ENCODE measurements at places on chromosomes 1 and 21.

DNA sequence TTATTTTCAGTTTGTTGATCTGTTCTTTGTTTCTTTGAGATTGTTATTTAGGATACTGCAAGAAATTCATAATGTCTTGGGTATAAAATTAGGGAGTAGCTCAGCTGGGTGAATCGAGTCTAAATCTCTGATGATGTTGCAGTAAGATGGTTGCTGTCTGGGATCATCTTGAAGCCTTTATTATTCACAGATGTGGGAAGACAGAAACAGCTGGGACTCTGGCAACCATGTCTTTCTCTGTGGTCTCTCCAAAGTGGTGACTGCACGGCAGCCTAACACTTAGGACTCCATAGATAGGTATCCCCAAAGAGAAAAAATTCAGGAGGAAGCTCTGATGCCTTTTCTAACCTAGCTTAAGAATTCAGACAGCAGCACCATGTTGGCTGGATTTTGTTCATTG, 52.7 kb downstream of the RAP1A start:
- no peak for DNase-seq

DNA sequence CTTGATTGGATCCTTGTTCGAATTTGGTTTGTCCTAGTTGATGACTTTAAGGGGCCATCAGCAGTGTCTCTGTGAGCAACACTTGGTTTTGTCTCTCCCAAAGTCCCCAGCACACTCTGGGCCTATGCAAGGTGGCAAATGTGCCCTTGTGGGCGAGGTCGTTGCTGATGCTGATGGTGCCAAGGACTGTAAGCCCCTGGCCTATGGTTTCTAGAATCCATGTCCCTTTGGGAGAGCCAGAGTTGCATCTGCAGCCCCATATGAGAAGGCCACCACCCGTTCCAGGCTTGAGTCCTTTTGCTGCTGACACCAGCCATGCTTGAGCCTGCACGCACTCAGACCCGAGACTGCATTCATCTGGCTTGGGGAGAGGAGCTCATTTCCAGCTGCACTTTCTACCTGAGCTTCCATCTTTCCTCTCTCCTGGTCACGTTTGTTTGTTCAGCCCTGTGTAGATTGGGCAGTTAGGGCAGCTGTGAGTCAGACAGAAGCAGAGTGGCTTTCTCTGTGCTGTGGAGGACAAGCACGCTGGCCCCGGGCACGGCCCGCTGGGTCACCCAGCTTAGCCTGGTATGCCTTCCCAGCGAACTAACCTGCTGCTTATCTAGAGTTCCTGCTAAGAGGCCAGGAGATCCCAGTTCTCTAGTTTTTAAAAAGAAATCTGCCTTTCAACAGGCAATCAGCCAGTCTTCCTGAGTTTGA, 52.1 kb upstream of the CSF3R start:
- DNase-seq, result no peak

GRCh38 chr1:165312591-165312990, 43.9 kb downstream of the LMX1A start:
- no peak for DNase-seq

- no peak for DNase-seq
These were observed 123.8 kb upstream of the LMO4 start for GRCh38 chr1:87204921-87205320.

DNA sequence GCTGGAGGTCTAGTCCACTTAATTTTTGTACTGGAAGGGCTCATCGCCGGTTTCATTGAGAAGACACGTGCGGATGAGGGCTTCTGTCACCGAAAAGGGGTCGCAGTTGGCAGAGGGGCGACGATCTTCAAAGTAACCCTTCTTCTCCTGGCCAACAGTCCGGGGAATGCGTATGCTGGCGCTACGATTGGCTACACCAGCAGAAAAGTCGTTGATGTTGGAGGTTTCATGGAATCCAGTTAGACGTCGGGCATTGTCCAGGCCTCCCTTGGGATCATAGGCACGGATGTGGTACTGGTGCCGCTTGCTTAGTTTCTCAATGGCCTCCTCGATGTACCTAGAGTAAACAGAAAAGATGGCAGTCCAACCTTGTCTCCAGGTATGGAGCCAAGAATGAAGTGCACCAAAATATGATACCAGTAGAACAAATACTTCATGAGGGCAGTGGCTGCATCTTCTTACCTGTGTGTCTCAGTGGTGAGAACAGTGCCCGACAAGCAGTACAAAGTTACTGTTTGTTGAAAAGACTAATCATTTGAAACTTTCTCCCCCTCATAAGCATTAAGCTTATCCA, 7.1 kb downstream of the GLUL start:
- DNase-seq, result no peak

GRCh38 chr1:71307451-71307850, 226.6 kb upstream of the ZRANB2 start:
- DNase-seq, result no peak

GRCh38 chr1:53766831-53767405, 28.0 kb upstream of the GLIS1 start:
- DNase-seq, result no peak

- DNase-seq, result peak; percentile 79
These were observed at the start of gene LYPLAL1 for GRCh38 chr1:219173758-219174459. Gene LYPLAL1 (plus strand): TSS chr1:219173878. CDS start chr1:219173891, 13 bp downstream.

DNA sequence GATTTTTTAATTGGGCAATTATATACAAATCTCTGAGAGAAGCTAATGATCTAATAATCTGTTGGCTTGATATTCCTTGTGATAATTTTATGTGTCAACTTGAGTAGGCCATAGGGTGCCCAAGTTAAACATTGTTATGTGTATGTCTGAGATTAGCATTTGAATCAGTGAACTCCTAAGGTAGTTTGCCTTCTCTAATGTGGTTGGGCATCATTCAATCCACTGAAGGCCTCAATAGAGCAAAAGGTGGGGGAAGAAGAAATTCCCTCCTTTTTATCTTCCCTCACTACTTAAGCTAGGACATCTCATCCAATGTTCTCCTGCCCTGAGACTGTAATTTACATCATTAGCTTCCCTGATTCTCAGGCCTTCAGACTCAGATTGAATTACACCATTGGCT, 394.5 kb downstream of the LMO4 start:
- DNase-seq, result no peak

DNA sequence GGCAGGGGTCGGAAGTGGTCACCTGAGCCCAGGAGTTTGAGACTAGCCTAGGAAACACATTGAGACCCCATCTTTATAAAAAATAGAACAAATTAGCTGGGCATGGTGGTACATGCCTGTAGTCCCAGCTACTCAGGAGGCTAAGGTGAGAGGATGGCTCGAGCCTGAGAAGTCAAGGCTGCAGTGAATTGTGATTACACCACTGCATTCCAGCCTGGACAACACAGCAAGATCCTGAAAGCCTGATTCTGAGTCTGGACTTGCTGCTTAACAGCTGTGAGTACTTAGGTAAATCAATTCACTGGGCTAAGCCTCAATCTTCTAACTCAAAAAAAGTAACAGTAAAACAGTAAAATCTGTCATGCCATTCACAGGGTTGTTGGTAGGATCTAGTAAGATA, 4.9 kb downstream of the TRAPPC3 start:
- no peak for DNase-seq

- no peak for DNase-seq
These were observed 12.0 kb downstream of the HMGB4 start for GRCh38 chr1:33875862-33876261.

DNA sequence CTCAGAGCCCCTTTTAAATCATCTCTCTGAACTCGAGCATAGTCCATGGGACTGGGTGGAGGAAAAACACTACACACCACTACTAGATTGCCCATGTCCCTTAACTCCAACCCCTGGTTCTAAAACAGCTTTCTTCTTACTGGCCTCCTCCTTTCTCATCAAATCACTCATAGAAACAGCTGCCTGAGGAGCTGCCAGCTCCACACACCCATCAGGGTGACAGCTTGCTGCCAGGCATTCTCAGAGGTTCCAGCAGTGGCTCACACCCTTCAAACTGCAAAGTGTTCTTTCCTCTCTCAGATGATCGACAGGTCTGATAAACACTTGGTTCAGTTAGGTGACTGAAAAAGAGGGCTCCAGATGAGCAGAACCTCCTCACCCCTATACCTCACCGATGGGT, 543.0 kb upstream of the PLXNA2 start:
- DNase-seq, result no peak

DNA sequence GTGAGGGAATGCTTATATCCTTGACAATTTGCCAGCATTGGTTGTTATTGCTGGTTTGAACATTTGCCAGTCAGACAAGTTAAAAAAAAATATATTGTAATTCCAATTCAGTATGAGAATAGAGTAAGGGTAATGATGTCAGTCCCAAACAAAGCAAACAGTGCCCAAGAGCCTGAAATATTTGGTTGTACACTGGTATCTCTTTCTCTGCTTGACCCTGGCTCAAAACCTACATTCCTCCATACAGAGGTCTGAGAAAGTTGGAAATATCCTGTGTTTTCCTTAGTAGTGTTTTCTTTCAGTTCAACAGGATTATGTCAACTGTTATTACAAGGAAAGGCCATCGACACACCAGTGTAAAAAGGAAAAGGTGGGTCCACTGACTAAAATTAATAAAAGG, 145.6 kb downstream of the MRPL39 start:
- DNase-seq, result no peak

DNA sequence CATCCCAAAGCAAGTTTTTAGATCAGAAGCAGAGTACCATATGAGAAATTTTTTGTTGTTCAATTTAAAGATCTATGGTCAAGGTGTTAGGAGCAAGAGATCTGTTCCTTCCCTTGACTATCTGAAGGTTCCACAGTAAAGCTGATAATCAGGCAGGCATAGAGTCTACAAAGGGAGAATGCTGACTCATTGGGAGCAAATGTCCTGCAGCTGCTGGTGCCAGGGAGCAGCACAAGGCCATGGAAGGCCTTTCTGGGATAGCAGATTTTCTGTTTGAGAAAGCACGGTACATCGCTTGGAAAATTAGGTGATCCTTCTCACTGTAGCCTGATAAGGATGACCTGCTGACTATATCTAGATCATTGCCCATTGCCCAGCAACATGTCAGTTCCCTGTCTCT, 210.1 kb upstream of the C1orf87 start:
- DNase-seq, result no peak

GRCh38 chr1:114154963-114155322, 1.3 kb upstream of the SYT6 start:
- no peak for DNase-seq

DNA sequence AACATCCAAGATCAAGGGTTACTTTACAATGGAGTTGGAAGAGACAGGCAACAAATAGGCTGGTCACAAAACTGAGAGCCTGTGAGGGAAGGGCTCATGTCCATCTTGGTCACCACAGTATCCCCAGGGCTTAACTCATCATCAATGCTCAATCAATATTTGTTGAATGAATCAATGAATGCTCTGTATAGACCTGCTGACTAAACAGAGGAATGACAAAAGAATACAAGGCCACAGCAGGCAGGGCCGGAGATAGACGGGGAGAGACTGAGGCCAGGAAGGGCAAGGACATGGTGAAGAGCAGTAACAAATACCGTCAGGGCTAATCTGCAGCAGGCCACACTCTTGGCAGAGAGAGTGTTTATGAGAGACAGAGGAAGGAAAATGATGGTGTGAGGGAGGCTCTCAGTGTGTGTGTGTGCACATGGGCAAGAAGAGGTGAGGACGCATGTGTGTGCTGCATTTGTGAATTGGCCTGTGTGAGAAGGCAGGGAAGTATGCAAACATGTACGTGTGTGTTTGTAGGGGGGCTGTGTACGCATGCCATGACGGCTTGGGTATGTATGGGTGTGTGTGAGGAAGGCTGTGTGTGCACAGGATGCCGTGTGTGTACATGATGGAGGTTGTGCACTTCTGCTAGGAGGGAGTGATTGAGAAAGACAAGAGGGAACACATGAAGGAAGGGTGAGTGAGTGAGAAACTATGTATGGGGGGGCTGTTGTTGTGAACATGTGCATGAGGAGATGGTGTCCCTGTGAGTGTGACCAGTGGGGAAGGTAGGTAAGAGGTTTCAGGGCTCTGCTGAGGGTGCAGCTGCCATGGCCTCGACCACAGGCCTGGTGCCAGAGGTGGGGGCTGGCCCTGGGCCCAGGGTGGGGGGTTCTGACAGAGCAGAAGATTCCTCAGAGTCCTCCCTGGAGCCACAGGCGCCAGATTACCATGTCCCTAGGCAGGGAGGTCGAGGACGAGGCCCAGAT, 15.4 kb downstream of the AHDC1 start:
- no peak for DNase-seq

DNA sequence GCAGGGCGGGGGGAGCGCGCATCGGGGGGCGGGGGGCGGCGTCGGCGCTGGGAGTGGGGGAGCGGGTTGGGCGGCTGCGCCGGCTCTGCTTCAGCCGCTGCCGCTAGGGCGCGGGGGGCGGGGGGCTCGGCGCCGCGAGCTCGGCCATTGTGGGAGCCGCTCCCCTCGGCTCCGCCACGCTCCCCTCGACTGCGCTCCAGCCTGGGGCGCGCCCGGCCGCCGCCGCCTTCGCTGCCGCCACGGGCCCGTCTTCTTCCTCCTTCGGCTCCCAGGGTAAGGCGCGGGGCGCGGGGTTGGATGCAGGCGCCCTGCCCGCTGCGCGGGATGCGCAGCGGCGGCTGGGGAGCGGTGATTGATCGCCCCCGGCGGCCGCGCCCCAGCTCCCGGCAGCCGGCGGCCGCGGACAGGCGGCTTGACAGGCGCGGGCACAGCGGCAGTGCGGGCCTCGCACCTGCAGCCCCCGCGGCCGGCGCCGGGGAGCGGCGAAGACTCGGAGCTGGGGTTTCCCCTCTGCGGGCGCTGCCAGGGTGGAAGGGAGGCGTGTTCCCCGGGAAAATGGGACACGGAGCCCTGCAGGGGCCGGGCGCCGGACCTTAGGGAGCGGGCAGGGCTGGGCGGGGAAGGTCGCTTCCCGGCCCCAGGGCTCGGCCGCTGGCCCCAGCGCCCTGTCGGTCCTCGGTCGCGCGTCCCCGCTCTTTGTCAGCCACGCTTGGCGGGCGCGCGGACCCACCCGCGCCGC, 55.3 kb downstream of the NDUFS5 start:
- no peak for DNase-seq

- DNase-seq, result no peak
These were observed 74.3 kb downstream of the LAMC1 start for GRCh38 chr1:183097438-183098051.

- no peak for DNase-seq
These were observed 175.3 kb downstream of the PLPPR4 start for GRCh38 chr1:99439433-99440075.

- DNase-seq, result no peak
These were observed 30.5 kb upstream of the AHCYL1 start for GRCh38 chr1:109954041-109954512.

- no peak for DNase-seq
These were observed 1.1 kb downstream of the CCDC17 start for GRCh38 chr1:45622524-45623394.

GRCh38 chr1:9010781-9011323, 15.4 kb downstream of the SLC2A7 start:
- no peak for DNase-seq

GRCh38 chr1:220221670-220222069, 50.6 kb downstream of the RAB3GAP2 start:
- DNase-seq, result no peak

- DNase-seq, result no peak
These were observed 166.1 kb downstream of the AJAP1 start for GRCh38 chr1:4820543-4820942.

- DNase-seq, result no peak
These were observed 167.3 kb downstream of the KAZN start for GRCh38 chr1:14765773-14766172.

GRCh38 chr1:182080955-182081582, 19.6 kb upstream of the ZNF648 start:
- DNase-seq, result no peak

- no peak for DNase-seq
These were observed 57.6 kb downstream of the LMO4 start for GRCh38 chr1:87386217-87386790.

Data from stimulated activated CD4-positive, alpha-beta T cell treated with anti-CD3 and anti-CD28 coated beads, Interleukin-4, amount 100 ng/mL, for 48 hours (primary cell).